ENCODE measurements at places on chromosomes 11 and 22.
A peak's percentile ranks its signal among the peaks of the same experiment; 100 is the strongest.

- no peaks in the 10 kb centered on the region for H3K36me3 ChIP-seq
- no peak for DNase-seq
- no peak overlapping the region for H3K27ac ChIP-seq
- no peaks in the 10 kb centered on the region for H3K27me3 ChIP-seq
- H3K4me1 ChIP-seq = no peaks in the 10 kb centered on the region
- no peak overlapping the region for H3K4me3 ChIP-seq
Observed at GRCh38 chr11:93591247-93591898, 48.2 kb upstream of the SMCO4 start.

DNA sequence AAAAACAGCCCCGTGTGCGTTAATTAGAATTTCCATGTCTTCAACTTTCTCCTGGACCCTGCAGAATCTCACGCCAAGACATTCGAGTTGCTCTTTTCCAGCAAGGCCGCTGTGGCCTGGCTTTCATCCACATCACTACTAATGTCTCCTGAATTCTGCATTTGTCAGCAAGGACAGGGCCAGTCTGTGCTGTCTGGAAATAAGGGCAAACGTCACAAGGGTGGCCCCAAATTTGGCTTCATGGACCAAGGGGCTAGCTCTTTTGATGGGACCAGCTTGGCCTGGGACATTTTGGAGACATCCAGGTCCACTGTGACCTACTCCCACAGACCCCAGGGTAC is 33.4 kb downstream of the KCNQ1OT1 start:
- no peaks in the 10 kb centered on the region for H3K36me3 ChIP-seq
- DNase-seq = no peak
- no peaks in the 10 kb centered on the region for H3K4me1 ChIP-seq
- H3K4me3 ChIP-seq = no peak overlapping the region

GRCh38 chr11:8038393-8038792 is 42.6 kb upstream of the TUB start:
- H3K27me3 ChIP-seq = no peaks in the 10 kb centered on the region
- no peak overlapping the region for H3K4me3 ChIP-seq
- no peak for DNase-seq
- H3K36me3 ChIP-seq = no peaks in the 10 kb centered on the region

- H3K27me3 ChIP-seq = peaks cover 16% of the 10 kb centered on the region
- H3K4me1 ChIP-seq = no peaks in the 10 kb centered on the region
- no peak for DNase-seq
- H3K4me3 ChIP-seq = no peak overlapping the region
- no peaks in the 10 kb centered on the region for H3K36me3 ChIP-seq
Observed at GRCh38 chr22:27295040-27295439, 506.5 kb downstream of the MN1 start.

- peaks cover 8% of the 10 kb centered on the region for H3K4me1 ChIP-seq
- no peaks in the 10 kb centered on the region for H3K27me3 ChIP-seq
- no peak for DNase-seq
- no peak overlapping the region for H3K4me3 ChIP-seq
- H3K27ac ChIP-seq = no peak overlapping the region
Observed at GRCh38 chr11:129911298-129911697, 15.9 kb upstream of the NFRKB start.

- H3K4me3 ChIP-seq = no peak overlapping the region
- no peak overlapping the region for H3K27ac ChIP-seq
- H3K4me1 ChIP-seq = no peaks in the 10 kb centered on the region
- DNase-seq = no peak
Observed at GRCh38 chr11:3154001-3154599, 11.0 kb downstream of the OSBPL5 start.

GRCh38 chr22:36079041-36079440 is 50.4 kb upstream of the RBFOX2 start:
- H3K4me1 ChIP-seq = peaks cover 7% of the 10 kb centered on the region
- H3K36me3 ChIP-seq = no peaks in the 10 kb centered on the region
- no peak for DNase-seq
- no peak overlapping the region for H3K27ac ChIP-seq
- no peak overlapping the region for H3K4me3 ChIP-seq

DNA sequence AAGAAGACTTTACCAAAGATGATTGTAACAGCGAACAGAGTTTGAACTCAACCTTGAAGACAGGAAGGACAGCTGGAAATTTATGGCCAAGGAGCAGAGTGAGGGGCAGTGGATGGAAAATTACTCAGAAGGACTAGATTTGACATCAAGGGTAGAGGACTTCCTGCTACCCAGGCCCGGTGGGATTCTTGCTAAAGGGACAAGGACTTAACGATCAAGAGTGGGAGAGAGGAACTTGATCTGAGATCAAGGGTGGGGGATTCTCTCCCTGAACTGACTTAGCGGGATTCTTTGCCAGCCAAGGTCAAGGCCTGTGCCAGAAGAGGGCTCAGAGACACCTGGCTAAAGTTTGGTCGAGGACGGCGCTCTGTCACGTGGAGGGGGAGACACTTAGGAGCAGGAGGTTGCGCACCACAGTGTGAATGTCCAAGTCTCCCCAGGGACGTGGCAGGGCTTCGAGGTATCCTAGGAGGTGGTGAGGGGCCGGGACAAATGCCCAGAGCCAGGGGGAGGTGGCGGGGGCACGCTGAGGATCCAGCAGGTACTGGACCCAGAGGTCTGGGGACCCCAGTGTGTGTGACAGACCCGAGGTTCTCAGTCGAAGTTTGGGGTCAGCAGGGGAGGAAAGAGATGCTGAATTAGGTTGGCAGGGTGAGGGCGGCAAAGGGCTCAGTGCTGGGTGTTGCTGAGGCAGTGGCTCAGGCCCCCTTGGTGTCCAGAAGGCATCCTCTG is 46.1 kb upstream of the SHISAL1 start:
- H3K4me3 ChIP-seq = no peak overlapping the region
- H3K27me3 ChIP-seq = no peaks in the 10 kb centered on the region
- peak; percentile 44 for DNase-seq

- no peaks in the 10 kb centered on the region for H3K36me3 ChIP-seq
- no peaks in the 10 kb centered on the region for H3K27me3 ChIP-seq
- no peak for DNase-seq
- no peak overlapping the region for H3K27ac ChIP-seq
- H3K4me1 ChIP-seq = peaks cover 2% of the 10 kb centered on the region
Observed at GRCh38 chr11:104918113-104918824, 20.0 kb upstream of the CASP12 start.

- no peaks in the 10 kb centered on the region for H3K27me3 ChIP-seq
- H3K4me3 ChIP-seq = no peak overlapping the region
- H3K27ac ChIP-seq = no peak overlapping the region
- peaks cover 86% of the 10 kb centered on the region for H3K36me3 ChIP-seq
- DNase-seq = no peak
- no peaks in the 10 kb centered on the region for H3K4me1 ChIP-seq
Observed at GRCh38 chr11:60895687-60896086, 10.7 kb downstream of the PRPF19 start.

DNA sequence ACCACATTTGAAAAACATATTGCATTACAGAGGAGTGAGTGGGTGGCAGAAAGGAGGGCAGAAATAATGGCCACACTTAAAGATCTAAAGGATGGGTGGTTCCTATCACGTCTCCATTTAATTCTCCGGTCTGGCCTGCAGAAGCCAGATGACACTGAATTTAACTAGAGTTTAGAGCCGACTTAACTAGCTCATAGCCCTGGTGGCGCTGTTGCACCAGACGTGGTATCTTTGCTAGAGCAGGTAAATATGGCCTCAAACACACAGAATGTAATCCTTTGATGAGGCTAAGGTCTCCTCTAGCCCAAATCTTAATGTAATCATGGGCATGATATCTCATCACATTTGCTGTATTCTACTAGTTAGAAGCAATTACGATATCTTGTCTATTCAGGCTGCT is 51.5 kb upstream of the GAL start:
- no peaks in the 10 kb centered on the region for H3K4me1 ChIP-seq
- H3K4me3 ChIP-seq = no peak overlapping the region
- no peak for DNase-seq

DNA sequence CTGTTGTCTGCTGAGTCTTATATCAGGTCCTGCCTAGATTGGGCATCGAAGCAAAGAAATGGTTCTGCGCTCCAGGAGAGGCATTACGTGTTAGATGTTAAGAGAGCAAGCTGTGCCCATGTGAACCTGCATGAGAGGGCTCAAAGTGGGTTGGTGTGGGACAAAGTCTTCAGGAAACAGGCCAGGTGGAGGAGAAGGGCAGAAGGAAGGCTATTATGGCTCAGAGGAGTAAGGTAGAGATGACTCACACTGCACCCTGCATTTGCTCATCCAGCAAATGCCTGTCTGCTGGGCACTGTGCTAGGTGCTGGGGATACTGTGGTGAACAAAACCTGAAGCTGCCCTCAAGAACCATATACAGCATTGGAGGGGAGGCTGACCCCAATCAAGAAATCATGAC is 5.8 kb downstream of the USP35 start:
- H3K4me1 ChIP-seq = no peaks in the 10 kb centered on the region
- DNase-seq = no peak
- no peaks in the 10 kb centered on the region for H3K27me3 ChIP-seq
- no peak overlapping the region for H3K27ac ChIP-seq
- H3K4me3 ChIP-seq = no peak overlapping the region

GRCh38 chr11:128299132-128299726 is 288.1 kb downstream of the ETS1 start:
- H3K4me3 ChIP-seq = no peak overlapping the region
- no peak for DNase-seq
- H3K36me3 ChIP-seq = no peaks in the 10 kb centered on the region
- no peaks in the 10 kb centered on the region for H3K4me1 ChIP-seq

All from RWPE2 (cell line).